Fibroblast of the aortic adventitia (primary cell): ENCODE measurements at places on chromosomes 6 and 20. TPM values are rescaled to one million over a fixed set of nuclear protein-coding genes. Genes with fewer than 3 reads are reported as not detected.

The ME1 gene
- 17.0 and 21.7 TPM in 2 replicates for total RNA-seq

The LPA gene
- not detected in 2 replicates for total RNA-seq

The TSHZ2 gene
- total RNA-seq: 6.9 and 48.9 TPM in 2 replicates

The POPDC3 gene
- total RNA-seq: 7.5 and 33.7 TPM in 2 replicates

The HLA-DPA1 gene
- 0.18 and 1.8 TPM in 2 replicates for total RNA-seq

The MOXD1 gene
- total RNA-seq: 6.1 and 78.8 TPM in 2 replicates

The WASF1 gene
- total RNA-seq: 11.7 and 20.1 TPM in 2 replicates

The AIF1 gene
- total RNA-seq: not detected in 2 replicates

The SMLR1 gene
- not detected in 2 replicates for total RNA-seq

The SPATS1 gene
- not detected in 2 replicates for total RNA-seq

The C20orf204 gene
- 1.6 and 2.1 TPM in 2 replicates for total RNA-seq

The CENPW gene
- total RNA-seq: 13.7 and 55.9 TPM in 2 replicates

The GDAP1L1 gene
- 0.18 and 0.90 TPM in 2 replicates for total RNA-seq

The PTCRA gene
- not detected in 2 replicates for total RNA-seq

The SLC32A1 gene
- not detected in 2 replicates for total RNA-seq
